Type B pancreatic cell (in vitro differentiated cells): ENCODE measurements at places on chromosomes 7 and 10.

DNA sequence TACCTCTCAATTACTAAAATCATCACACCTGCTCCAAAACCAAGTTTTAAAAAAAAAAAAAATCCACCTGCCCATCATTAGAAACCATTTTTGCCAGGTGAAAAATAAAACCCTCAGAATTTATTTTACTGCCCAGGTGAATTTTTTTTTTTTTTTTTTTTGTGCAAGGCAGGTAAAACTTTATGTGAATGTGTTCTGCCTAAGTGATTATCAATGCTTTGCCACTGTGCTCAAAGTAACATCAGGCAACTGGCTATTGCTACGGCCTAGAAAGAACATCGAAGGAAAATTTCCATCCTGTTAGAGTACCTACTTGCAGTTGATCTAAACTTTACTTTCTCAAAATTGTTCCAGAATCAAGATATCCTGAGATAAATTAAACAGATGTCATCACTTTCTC is 512.1 kb downstream of the PARD3 start:
- no peak for DNase-seq

DNA sequence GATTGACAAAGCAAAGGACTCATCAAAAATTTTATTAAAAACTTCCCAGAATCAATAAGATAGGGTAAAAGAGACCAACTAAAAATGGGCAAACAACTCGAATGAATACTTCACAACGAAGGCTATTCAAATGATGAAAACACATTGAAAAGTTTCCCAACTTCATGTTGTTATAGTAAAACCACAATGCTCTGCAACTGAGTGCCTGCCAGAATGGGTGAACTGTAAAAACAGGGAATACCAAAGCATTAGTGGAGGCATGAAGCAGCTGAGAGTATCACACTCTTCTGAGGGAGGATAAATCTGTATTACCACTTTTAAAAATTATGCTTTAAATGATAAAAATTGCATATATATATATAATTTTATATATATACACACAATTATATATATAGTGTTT is 1214.7 kb downstream of the SORCS3 start:
- no peak for DNase-seq

GRCh38 chr7:138455609-138456008 is 4.5 kb upstream of the TRIM24 start:
- no peak for DNase-seq

- no peak for DNase-seq
Measured at GRCh38 chr10:102773986-102774385, 30.2 kb downstream of the WBP1L start.

- DNase-seq = no peak
Measured at GRCh38 chr7:3805151-3805550, 504.1 kb downstream of the SDK1 start.

GRCh38 chr10:89563861-89564478 is 28.6 kb upstream of the SLC16A12 start:
- DNase-seq = no peak

- DNase-seq = no peak
Measured at GRCh38 chr7:20741801-20742200, 44.9 kb downstream of the SP8 start.

DNA sequence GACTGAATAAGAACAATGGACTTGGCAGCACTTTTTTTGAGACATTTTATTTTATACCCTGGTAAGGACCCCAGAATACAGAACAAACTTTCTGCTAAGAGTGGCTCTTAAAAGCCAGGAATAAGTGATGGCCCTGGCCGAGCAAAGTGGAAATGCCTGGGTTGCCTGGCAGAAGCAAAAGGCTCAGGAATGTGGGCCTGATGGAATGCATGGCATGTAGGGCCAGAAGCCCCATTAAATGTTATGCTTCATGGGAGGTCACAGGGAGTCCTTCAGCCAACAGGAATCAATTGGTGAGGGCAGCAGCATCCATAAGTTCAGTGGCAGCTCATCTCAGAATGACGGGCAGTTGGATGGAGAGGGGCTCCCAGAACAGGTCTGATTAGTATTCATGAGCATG is 301.5 kb upstream of the CACNA2D1 start:
- no peak for DNase-seq

GRCh38 chr7:74040101-74040790 is 12.3 kb downstream of the ELN start:
- no peak for DNase-seq

GRCh38 chr10:90592638-90593302 is 265.1 kb downstream of the HTR7 start:
- no peak for DNase-seq

DNA sequence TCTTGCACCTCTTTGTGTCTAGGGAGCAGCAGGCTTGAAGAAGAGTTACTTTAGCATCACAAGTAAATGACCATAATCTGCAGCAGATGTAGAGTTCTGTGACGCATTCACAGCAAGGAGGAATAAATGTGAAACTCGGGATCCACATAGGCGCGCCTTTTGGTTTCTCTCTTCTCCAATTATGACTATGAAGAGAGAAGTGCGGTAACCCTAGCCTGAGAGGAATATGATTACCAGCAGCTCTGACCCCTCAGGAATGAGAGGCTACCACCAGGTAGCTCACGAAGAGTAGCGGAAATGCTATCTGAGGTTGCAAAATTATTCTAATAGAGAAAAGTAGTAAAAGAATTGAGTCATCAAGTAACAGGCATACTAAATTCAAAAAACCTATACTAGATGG is 25.2 kb upstream of the DMTF1 start:
- no peak for DNase-seq

DNA sequence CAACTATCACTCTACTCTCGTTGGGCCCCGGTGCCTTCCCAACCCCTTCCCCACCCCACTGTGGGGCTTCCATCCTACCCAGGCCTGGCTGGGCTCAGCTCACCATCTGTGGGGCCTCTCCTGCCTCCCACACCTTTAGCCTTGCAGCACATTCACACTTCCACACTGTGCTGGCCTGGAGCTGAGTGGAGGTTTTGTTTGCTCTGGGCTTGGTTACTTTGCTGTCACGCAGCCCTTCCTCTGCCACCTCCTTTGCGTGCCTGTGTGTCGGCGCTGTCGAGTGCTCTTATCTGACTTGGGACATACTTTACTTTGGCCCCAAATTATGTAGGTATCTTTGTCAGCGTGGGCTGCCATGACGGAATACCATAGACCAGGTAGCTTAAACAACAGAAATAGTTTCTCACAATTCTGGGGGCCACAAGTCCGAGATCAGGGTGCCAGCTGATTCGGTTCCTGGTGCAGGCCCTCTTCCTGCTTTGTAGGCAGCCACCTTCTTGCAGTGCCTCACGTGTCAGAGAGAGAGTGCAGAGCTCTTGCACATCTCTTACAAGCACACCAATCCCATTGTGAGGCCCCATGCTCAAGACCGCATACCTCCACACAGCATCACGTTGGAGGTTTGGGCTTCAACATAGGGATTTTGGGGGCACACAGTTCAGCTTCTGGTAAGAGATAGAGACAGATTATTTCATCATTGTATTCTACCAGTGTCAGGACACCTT is 89.0 kb downstream of the CUL1 start:
- DNase-seq = no peak

DNA sequence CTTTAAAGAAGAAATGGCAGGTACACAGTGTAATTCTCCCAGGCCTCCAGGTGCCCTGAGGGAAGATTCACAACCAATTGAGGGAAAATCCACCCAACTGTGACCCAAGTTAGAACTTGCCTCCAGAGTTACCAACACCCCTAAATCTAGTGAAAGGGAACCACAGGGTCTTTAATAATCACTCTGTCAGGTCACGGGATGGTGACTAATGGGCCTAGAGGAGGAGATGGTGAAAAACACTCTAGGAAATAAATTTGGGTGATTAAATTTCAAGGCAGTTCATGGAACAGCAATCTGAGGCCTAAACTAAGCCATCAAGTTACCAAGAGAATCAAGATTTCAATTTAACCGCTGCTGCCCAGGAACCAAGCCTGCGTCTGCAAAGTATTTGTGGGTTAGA is 26.7 kb upstream of the SLF2 start:
- no peak for DNase-seq

GRCh38 chr10:127534496-127534895 is 14.6 kb upstream of the NPS start:
- DNase-seq = no peak
